ENCODE measurements at places on chromosomes 6 and 20.

DNA sequence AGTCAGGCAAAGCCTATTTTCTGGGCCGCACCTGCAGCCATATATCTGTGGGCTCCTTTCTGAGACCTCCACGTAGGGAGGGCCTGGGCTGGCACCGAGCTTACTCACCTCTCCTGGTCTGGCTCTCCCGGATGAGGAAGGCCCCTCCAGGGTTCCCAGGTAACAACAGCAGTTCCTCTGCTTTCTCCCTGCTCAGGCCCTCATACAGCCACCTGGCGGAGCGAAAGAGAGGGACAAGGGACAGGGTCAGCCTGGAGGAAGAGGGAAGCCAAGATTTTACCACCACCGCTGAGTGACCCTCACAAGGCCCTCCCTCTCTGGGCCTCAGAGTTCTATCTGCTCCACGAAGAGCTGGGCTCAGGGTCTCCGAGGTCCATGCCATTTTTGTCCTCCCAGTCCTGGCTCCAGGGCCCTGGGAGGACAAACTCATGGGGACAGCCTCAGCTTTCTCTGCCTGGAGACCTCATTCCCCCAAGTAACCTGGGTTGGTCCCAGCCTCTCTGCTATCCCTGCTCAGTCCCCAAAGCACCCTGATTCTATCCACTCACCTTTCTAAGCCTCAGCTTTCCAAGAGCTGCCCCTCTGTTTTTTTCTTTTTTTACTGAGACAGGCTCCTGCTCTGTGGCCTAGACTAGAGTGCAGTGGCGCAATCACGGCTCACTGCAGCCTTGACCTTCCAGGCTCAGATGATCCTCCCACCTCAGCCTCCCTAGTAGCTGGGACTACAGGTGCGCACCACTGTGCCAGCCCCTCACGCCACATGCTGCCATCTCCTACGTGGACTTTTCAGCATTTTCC is 13.3 kb downstream of the SLA2 start:
- DNase-seq, result no peak

DNA sequence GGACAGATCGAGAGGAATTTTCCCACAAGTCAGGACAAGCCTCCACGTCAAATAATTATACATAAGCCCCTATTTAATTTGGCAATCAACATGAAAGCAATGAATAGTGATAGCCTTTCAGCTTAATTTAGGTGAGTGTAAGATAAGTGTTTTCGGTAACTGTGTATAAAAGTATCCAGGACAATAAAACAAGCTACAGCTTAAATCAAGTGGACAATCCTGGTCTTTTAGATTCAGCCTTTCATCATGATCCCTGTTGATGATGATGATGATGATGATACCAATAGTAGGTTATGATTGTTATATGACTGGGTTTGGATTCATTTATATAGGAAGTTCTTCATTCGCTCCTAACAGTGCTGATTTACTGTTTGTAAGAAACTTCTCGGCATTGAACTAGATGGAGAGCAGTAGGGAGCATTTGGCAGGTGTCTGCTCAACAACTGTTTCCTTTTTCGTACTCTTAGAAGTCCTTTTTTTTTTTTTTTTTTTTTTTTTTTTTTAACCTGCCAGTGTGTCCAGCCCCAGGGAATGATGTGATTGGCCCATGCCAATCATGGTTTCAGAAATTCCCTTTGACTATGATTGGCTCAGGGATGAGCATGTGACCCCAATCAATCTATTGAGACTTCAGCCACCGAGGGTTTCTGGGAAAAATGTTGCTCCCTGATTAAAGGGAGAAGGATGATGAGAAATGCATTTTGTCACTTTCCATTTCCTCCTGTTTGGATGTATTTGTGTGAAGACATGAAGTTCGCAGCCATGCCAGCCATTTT is 11.3 kb upstream of the RNF182 start:
- no peak for DNase-seq

GRCh38 chr6:118708744-118709143 is 57.4 kb upstream of the CEP85L start:
- DNase-seq, result no peak

DNA sequence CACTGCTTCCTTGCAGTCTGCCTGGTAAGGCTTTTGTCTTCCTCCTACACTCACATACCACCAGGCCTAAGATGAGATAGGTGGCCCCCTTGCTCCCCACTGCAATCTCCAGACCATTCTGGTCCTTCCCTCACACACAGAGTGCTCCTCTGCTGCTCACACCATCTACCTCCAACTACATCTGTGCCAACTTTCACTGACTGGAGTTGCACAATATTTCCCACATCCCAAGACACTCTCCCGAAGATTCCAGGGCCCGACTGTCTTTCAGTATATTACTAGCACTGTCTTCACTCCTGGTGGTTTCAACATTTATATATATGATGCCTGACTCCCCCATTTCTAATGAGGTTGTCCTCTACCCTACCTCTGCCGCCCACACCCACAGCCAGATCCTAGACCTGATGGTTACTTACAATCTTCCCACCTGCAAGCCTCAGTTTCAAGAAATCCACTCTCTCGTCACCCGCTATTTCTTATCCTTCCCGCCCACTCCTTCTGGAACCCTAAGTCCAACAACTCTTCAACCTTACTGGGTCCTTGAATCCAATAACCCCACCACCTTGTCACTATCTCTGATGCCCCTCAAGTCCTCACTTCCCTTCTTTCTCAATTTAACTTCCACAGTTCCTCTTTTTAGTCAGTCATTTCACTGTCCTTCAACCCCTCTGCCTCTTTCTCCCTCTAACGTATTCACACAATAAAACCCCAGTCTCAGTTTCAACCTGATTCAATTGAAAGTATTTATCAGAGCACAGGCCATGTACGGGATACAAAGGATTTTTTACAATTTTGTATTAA is 21.6 kb downstream of the RALGAPA2 start:
- DNase-seq, result no peak

- no peak for DNase-seq
These were observed 43.3 kb downstream of the IL20RA start for GRCh38 chr6:137001299-137001976.

- peak; percentile 21 for DNase-seq
These were observed 394 bp downstream of the MYB start for GRCh38 chr6:135181333-135182070.

All from stimulated activated CD4-positive, alpha-beta T cell treated with anti-CD3 and anti-CD28 coated beads, Interleukin-4, amount 100 ng/mL, for 24 hours (primary cell).